ENCODE measurements at places on chromosomes 2 and 18.
A peak's percentile ranks its signal among the peaks of the same experiment; 100 is the strongest.

DNA sequence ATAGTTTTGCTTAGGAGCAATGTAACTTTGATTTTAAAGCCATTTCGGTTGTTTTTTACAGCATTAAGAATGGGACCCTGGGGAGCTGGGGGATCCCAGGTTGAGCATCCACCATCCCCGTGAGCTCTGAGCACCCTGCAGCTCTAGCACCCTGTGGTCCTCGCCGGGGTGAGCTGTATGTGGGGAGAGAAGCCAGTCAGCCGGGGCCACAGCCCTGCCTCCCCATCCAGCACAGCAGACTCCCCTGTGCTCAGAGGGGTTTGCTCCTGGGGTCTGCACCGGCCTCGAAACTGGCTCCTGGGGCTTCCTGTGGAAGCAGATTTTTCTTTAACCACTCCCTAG is 1.3 kb downstream of the COL6A3 start:
- no peak for DNase-seq

- DNase-seq, result no peak
These were observed 100.8 kb downstream of the EPC2 start for GRCh38 chr2:148745151-148745851.

- no peak for DNase-seq
These were observed 9.2 kb downstream of the SEPTIN10 start for GRCh38 chr2:109604597-109604996.

- DNase-seq, result no peak
These were observed 582 bp downstream of the RIOK3 start for GRCh38 chr18:23453680-23454058.

GRCh38 chr2:159728629-159729028 is 16.3 kb downstream of the MARCHF7 start:
- DNase-seq, result no peak

- peak; percentile 76 for DNase-seq
These were observed 118.0 kb downstream of the PLB1 start for GRCh38 chr2:28613633-28614501.

DNA sequence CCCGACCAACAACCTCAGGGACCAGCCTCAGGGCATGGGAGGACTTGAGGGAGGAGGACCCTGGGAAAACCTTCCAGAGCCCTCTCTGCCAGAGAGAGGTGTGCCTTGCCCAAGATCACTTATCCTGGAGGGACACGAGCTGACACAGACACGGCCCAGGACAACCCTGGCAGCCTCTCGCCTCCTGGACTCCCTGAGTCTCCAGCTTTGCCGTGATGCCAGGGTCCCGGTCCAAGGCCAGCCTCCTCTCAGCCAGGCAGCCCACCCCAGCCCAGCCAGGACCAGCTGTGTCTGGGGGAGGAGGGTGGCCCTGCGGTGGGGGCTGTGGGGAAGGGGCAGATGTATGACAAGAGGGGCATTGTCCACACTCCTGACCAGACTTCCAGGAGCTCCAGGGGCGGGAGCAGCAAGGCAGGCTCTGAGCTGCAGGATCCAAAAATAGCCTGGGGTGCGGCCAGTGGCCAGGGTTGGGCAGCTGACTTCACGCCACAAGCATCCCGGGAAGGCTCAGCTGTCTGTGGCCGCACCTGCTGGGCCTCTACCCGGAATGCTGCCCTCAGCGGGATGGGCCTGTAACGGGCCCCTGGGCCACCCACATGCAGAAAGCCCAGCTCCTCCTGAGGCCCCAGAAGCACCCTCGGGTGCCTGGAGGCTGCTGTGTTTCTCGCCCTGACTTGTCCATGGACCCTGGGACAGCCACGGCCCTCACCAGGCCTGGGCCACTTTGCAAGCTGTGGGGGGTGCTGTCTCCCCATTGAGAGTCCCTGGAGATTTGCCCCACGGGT is 65.5 kb upstream of the GPC1 start:
- no peak for DNase-seq

DNA sequence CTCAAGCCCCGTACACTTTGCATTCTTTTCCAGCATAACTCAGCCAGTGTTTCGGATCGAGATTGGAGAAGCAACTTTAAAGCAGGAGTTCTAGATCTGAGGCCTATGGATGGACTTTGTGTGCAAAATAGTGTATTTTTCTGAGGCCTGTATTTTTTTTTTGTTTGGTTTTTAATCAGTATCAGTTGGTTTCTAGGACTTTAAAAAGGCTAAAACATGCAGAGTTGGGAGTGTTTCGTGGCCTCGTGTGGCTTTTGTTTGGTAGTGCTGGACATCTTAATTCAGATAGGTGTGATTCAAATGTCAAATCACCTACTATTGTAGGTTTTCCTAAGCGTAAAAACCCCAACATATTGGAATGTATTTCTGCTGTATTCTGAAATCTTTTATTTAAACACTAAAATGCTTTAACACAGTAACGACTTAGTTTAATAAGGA is 282 bp upstream of the PUS10 start:
- no peak for DNase-seq
